Activated T-cell treated with anti-CD3 and anti-CD28 coated beads for 1 hour (primary cell): ENCODE measurements at places on chromosomes 2 and 18.

- DNase-seq = no peak
These were observed 6.2 kb upstream of the CCDC85A start for GRCh38 chr2:56177420-56178220.

- DNase-seq = no peak
These were observed 99.5 kb upstream of the LMAN1 start for GRCh38 chr18:59458575-59458974.

GRCh38 chr2:163723881-163724280 lies 11.9 kb downstream of the FIGN start:
- DNase-seq = no peak

DNA sequence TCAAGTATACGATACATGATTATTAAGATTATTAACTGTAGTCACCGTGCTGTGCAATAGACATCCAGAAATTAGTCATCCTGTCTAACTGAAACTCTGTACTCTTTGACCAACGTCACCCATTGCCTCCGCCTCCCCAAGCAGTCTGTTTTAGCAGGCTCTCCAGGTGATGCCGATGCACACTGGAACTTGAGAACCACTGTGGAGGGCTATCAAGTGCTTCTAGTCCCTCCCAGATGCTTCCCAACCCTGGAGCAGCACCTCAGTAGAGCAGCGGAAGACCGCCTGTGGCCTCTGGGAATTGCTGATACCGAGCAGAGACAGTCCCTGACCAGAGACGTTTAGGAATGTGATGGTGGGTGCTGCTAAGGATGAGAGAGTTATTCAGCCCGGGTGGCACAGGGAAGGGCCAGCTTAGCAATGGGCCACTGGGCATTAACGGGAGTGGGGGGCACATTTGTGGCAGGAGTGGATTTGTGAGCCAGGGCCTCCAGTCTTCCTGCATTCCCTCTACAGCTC lies 50.7 kb downstream of the LIPG start:
- DNase-seq = no peak
